BJ (cell line): ENCODE measurements at places on chromosomes 12 and 14. TPM values are rescaled to one million over a fixed set of nuclear protein-coding genes. Genes with fewer than 3 reads are reported as not detected.

DNA sequence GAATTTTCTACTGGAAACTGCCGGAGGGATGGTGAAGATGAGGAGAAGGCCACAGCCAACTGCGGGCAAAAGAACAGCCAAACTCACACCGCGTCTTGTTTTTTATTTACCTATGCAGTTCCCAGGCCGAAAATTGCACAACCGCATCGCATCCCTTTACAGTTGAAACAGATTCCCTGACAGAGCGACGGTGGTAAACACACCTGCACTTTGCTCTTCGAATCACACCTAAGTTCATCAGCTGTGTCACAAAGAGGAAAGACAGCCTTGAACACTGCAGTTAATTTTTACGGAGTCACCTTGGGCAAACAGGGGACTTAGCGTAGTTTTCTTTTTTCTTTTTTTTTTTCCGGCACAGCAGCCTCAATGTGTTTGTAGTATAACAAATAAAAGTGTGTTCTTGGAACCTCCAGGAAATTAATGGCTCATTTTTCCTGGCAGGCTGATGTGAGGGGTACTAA is 272.0 kb upstream of the DIO3 start:
- DNase-seq = no peak

OR11H6 gene
- not detected in 2 replicates for polyA plus RNA-seq

GRCh38 chr14:61281186-61281947 is at the start of gene TMEM30B:
TMEM30B (minus strand) TSS chr14:61281338; CDS start chr14:61281147, 191 bp downstream.
- no peak for DNase-seq

P2RX7 gene
- polyA plus RNA-seq = 0.13 and 0.20 TPM in 2 replicates

DNA sequence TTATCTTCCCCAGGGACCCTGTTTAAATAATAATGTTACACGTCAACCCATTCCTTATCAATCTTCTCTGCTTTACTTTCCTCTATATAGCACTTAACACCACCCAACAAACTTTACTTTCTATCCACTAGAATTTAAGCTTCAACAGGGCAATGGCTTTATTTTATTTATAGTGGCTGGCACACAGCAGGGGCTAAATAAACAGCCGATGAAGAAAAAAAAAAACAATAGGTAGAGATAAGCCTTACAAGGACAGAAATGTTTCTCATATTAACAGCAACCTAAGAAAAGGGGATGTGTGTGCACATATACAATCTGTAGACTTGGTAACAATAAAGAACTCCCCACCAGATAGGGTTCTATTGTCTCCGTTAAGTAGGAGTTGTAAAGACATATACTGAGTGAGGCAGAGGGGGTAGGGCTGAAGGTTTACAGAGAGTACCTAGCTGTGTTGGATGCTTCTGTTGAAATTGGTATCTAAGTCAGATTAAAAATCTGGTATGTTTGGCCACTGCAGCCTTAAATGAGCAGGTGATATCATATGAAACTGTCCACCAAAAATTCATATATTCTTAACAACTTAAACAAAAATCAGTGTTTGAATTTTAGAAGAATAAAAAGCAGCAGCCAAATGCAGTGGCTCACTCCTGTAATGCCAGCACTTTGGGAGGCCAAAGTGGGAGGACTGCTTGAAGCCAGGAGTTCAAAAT is 24.7 kb upstream of the AP4S1 start:
- DNase-seq = no peak

DNA sequence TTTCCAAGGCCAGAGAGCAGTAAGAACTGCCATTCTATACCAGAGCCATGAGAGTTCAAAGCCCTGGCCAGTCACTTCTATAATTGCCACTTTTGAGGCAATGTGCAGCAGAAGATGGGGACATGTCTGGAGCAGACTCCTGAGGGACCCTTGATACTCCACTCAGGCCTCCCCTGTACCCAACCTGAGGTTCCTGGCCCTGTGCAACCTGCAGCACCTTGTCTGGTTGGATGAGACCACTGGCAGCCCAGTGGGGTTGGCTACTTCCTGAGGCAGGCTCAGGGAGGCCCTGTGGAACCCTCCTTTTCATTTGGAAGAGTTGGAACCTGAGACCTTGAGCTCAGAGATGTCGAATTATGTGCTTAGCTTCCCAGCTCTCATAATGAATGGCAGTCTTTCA is 54.4 kb downstream of the GALNT16 start:
- no peak for DNase-seq

ANO2 gene
- 0.05 and 0.10 TPM in 2 replicates for polyA plus RNA-seq

GRCh38 chr12:54859502-54859901 is 5.2 kb downstream of the MUCL1 start:
- no peak for DNase-seq

- no peak for DNase-seq
Measured at GRCh38 chr12:19643635-19644034, 204.3 kb downstream of the AEBP2 start.
